Cardiac fibroblast (primary cell): ENCODE measurements at places on chromosomes 12 and 14.
A peak's percentile ranks its signal among the peaks of the same experiment; 100 is the strongest.

DNA sequence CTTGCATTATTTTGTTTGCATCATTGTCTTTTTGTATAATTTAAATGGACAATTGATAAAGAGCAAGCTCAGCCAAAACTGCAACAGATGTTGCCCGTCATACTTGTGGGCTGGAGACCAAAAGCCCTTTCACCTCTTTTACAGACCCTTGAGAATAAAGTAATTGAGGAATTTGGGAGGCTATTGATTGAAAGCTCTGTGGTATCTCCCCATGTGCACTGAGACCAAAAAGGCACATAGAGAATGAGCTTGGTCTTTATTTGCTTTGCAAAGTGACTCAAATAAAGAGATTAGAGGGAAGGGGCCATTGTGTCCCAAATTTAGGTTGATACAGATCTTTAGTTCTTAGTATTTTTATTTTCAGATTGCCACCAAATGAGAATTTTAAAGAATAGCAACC is 617.6 kb downstream of the TRHDE start:
- DNase-seq = no peak

- DNase-seq = no peak
Observed at GRCh38 chr12:118361092-118361404, 11.7 kb downstream of the TAOK3 start.

GRCh38 chr12:71439362-71439612 is 311 bp upstream of the LGR5 start:
- peak; percentile 15 for DNase-seq

GRCh38 chr12:62540354-62540753 is 73.7 kb downstream of the MON2 start:
- DNase-seq = no peak

DNA sequence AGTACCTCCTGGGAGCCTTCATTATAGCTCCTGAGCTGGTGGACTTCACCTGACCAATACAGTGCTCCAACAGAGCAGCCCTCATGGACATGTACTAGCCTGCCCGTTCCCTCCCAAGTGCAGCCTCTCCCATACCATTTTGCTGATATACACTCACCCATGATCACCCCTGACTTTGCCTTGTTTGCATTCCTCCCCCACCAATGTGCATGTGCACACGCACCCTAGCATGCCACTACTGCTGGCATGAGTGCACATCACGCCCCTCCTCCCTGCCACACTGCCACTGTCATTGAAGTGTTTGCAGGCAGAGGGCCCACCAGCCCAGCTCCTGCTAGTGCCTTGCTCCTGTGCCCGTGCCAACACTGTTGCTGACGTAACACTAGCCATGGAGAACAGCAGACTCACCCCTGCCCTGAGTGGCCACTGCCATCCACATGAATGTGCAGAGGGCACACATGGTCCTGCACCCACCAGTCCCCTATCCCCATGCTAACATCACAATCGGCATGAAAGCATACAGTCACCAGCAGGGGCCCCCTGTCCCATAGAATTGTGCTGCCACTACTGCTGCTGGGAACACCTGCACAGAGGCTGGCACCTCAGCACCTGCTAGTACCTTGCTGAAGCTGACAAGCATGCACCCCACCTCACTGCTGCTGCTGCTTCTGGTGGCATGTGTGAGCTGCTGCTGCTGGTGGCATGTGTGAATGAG is 110.3 kb downstream of the SINHCAF start:
- DNase-seq = no peak

DNA sequence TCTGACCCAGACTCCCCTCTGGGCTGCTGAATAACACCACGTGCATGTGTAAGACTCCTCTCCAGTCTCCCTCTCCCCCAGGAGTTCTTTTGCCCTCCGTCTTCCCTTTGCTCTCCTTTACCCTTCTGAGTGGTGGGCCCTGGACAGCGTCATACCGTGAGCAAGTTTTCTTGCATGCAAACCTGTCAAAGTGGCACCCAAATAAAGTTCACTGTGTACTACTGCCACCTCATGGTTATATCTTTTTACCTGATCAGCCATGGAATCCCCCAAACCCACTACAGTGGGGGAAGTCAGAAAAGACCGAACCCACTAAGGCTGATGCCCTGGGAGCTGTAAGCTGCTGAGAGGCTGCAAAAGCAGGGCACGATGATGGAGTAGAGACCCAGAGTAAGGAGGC is 131.1 kb upstream of the VRK1 start:
- no peak for DNase-seq

GRCh38 chr12:111773801-111774551 is 7.2 kb downstream of the ALDH2 start:
- DNase-seq = peak; percentile 91
